ENCODE measurements at places on chromosomes 6 and 20. TPM values are rescaled to one million over a fixed set of nuclear protein-coding genes. Genes with fewer than 3 reads are reported as not detected.

The HIVEP1 gene
- total RNA-seq: 69.8 TPM

The TFAP2B gene
- total RNA-seq: not detected

- DNase-seq: no peak
These were observed 112.8 kb downstream of the INSM1 start for GRCh38 chr20:20480689-20481088.

GRCh38 chr6:141988954-141989705 lies 143.6 kb upstream of the GJE1 start:
- DNase-seq: no peak

DNA sequence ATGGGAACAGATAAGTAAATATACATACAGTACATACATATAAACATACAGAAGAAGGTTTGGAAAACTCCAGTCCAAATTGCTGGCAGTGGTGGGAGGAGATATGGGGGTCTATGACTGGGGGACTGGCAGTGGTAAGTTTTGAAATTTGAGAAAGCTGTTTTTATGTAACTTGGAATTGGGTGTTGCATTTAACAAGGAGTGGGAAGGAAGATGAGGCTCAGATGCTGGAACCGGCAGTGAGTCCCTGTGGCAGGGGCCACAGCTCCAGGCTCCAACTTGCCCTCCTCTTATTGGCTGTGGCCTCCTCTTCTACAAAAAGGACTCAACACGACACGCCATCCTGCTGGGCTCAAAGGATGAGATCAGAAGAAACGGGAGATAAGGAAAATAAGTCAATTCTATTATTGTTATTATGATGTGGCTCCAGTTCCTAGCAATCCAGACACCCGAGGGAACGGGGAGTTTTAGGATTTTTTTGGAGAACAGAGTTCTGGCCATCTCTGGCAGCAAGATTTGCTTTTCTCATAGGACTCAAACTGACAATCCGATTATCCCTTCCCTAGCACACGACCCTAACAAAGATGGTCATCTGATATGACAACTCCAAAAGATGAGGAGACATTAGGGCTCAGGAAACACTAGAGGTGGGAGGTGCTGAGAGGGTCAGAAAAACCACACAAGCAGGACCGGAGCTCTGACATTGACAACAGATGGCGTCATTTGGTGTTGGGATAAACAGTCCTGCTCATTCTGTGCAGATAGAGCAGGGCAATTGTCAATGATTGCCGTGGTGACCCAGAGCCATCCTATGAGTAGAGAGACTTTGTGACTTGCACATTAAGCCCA lies 6.0 kb upstream of the TGM2 start:
- DNase-seq: no peak

DNA sequence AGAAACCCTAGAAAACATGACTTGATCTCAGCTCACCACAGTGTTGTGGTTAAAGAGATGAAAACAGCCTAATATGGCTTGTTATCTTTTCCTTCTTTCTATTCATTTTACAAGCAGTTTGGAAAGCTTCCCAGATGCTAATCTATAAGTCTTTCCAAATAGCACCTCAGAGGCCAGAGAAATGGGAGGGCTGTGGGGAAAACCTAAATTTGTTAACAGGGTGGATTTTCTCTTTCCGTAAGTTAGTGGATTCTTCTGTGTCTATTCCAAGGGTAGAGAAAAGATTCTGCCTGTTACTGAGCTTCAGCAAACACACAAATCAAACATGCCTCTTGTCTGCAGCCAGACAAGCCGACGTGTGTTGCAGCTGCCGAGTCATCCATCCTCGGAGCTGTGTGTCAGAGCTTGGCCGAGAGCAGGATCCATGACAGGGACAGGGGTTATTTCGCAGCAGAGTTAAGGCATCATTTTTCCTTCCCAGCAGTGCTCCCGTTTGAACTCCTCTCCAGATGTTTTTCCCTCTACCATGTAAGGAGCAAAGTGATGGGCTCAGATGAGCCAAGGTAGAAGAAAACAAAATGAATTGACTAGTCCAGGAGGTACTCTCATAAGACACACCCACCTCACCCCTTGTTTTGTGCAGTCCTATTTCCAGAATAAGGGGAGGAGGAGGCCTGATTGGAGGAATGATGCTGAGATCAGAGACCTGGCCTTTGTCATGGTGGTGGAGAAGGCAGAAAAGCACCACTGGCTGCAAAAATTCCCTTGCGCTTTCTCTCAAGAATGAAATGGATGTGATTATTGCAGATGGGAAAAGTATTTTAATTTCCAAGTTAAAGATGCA lies 560.0 kb downstream of the C6orf118 start:
- DNase-seq: no peak

DNA sequence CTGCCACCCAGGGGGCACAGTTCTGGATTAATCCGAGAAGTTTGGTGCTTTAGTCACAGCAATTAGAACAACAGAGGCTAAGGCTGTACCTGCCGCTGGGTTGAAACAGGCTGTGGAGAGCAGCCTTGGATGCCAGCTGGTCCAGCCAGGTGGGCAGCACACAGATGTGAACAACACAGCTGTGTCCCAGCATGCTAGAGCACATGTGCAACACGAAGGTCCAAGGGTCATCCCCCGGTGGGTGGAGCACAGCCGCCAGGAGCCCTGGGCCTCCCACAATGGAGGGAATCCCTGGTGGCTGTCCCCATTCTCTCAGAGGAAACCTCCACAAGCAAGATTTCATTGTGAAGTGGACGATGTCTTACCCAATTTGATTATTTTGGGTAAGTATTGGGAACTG lies 99.2 kb upstream of the SYNDIG1 start:
- no peak for DNase-seq

DNA sequence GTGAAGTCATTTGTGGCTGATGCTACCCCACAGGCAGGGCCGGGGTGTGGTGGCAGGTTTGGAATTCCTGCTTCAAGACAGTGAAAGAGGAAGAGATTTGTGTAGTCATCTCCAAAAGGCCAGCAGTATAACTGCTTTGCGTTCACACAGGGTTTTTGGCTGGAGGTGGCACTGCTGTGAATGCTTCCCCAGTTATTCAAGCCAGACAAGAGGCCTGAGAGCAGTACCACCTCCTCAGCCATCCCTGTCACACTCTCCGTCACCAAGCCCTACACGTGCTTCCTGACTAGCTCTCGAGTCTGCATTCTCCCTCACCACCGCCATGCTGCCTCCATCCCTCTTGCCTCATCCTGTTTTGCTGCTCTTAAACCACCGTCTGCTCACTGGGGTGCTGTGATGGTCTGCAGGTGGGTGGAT lies 23.9 kb downstream of the ARMC2 start:
- DNase-seq: no peak

Data from activated T-helper 1 cell treated with anti-CD3 and anti-CD28 coated beads, Interleukin-12 subunit alpha, Interleukin-12 subunit beta, Interleukin-2, Interleukin-4 antibody, amounts not matched to agents 30 ng/mL and 10 ng/mL and 1 ng/mL, durations not matched to agents 14 hours and 24 hours and 36 hours (primary cell).